ENCODE measurements at places on chromosomes 7 and 10.
A peak's percentile ranks its signal among the peaks of the same experiment; 100 is the strongest.

DNA sequence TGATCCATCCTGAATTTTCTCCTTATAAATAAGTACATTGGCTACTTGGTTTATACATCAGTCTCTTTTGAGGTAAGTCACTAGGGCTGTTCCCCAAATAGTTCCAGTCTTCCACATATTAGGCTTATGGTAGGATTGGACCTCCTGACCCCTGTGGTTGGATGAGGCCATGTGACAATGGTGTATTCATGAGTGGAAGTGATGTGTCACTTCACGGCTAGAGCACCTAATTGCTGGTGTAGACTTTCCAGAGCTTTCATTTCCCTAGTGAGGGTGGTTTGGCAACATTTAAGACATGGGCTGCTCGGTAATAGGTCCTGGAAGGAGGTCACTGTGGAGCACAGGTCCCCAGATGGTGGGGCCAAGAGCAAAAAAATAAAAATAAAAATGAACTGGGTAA lies 141.2 kb upstream of the ABCB5 start:
- no peak for DNase-seq

GRCh38 chr7:11120068-11120664 lies 146.5 kb downstream of the PHF14 start:
- peak; percentile 19 for DNase-seq

DNA sequence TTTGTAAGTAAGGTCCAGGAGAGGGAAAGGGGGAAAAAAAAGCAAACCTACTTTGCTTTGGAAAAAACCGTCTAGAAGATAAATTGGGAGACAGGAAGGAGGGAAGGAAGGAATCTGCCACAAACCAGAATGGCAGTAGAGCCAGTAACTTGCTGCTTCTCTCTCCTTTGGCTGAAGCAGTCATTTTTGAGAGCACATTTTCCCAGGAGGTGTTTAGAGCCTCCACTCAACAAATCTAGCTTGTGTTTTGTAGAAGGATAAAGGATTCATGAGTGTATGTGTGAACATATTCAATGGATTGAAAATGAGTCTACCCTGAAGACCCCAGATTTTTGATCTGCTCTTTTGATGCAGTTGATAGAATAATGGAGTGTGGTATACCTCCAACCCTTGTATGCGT lies 2.6 kb downstream of the NRG3 start:
- DNase-seq, result no peak

- peak; percentile 37 for DNase-seq
Observed at GRCh38 chr10:3467052-3467951, 294.7 kb upstream of the PITRM1 start.

- DNase-seq, result no peak
Observed at GRCh38 chr7:112362053-112362650, 88.1 kb upstream of the IFRD1 start.

- no peak for DNase-seq
Observed at GRCh38 chr7:150363370-150363769, 5.3 kb upstream of the REPIN1 start.
